Natural killer cell treated with Interleukin-12 subunit alpha and Interleukin-12 subunit beta and Interleukin-15 and Interleukin-18, amount 100 ng/mL, for 72 hours (primary cell): ENCODE measurements at places on chromosomes 6 and 20. TPM values are rescaled to one million over a fixed set of nuclear protein-coding genes. Genes with fewer than 3 reads are reported as not detected.

The IPCEF1 gene
- total RNA-seq: 29.6 TPM

DNA sequence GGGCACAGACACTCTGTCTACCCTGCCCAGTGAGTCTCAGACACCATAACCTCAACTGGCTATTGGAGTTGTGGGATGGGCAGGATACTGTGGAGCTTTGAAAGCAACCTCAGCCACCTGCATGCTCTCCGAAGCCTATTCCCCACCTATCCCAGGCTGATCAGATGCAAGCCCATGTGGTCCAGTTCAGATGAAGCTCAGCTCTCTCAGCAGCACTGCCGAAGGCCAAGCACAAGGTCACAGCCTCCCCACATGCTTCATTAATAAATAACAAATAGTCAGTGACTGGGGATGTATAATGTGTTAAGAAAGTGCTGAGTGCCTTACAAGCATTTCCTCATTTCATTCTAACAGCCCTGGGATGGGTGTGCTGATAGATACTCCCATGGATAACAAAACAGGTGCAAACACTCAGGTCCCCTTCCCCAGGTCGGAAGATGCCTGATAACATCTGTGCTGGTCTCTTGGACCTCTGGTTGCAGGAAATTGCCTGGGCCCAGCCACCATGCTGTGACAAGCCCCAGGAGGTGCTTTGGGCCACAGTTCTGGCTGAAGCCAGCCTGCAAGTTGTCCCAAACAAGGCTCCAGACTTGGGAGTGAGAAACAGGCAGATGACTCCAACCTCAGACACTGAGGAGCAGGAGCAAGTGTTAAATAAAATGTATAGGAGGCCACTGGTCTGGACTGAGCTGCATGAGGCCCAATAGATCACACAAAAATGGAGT, 3.7 kb downstream of the ACSS1 start:
- DNase-seq: no peak

The HTR1E gene
- not detected for total RNA-seq

- no peak for DNase-seq
Measured at GRCh38 chr20:10316582-10316981, 98.0 kb downstream of the SNAP25 start.

The TNNC2 gene
- not detected for total RNA-seq

DNA sequence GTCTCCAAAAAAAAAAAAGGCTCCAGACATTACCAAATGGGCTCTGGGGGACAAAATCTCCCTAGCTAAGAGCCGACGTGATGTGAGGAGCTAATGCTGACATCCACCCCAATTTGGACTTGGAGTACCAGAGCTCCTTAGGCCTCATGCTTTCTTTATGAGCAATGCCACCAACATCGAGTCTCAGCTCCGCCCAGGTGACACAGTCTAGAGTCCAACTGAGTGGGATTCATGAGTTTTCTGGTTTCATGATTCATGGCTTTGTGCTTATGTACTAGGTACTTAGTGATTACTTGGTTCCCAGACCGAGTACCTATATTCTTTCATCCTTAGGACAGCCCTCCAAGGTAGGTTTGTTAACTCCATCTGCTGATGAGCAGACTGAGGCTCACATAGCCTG, 4.4 kb downstream of the ANKRD60 start:
- DNase-seq: peak; percentile 13

GRCh38 chr20:48901326-48901725, 20.2 kb upstream of the ARFGEF2 start:
- no peak for DNase-seq

DNA sequence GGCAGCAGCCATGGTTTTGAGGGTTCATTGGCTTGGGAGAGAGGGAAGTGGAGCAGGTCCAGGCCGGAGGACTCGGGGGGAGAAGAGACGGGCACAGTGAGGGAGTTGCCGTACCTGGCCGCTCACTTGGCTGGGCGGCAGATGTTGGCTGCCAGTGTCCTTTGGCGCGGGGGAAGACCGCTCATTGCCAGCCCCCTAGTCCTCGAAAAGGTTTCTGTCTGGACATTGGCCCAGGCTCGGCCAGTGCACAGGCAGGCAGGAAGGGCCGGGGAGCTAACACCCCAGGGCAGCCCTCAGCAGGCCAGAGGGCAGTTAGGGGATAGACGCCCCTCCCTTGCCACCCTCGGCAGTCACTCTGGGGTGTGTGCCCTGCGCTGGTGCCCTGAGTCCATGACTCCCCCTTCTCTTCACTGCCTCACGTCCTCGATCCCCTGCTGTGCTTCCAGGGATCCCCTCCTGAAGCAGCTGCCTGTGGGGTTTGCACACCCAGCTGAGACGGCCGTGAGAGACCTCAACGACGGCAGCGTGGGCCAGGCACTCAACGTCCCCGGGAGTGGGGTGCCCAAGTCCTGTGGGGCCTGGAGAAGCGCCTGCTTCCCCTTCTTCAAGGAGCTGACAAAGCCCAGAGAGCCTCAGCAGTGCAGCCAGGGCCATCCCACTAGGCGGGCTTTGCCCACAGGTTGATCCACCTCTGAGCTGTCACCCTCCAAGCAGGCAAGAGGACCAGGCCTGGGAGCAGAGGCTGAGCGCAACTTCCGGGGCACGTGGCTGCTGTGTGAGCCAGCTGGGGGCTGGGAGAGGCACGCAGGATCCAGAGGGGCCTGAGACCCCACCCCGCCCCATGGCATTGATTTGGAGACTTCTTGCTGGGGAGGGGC, 20.4 kb downstream of the RBM38 start:
- no peak for DNase-seq

DNA sequence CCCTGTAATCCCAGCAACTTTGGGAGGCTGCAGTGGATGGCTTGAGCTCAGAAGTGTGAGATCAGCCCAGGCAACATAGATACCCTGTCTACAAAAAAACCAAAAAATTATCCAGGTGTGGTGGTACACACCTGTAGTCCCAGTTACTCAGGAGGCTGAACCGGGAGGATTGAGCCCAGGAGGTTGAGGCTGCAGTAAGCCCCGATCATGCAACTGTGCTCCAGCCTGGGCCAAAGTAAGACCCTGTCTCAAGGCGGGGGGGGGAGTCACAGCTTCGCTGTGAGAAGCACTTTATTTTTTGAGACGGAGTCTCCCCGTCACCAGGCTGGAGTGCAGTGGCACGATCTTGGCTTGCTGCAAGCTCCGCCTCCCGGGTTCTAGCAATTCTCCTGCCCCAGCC, 54.2 kb downstream of the EZR start:
- no peak for DNase-seq

GRCh38 chr6:55994531-55994930, 119.1 kb upstream of the BMP5 start:
- DNase-seq: no peak

DNA sequence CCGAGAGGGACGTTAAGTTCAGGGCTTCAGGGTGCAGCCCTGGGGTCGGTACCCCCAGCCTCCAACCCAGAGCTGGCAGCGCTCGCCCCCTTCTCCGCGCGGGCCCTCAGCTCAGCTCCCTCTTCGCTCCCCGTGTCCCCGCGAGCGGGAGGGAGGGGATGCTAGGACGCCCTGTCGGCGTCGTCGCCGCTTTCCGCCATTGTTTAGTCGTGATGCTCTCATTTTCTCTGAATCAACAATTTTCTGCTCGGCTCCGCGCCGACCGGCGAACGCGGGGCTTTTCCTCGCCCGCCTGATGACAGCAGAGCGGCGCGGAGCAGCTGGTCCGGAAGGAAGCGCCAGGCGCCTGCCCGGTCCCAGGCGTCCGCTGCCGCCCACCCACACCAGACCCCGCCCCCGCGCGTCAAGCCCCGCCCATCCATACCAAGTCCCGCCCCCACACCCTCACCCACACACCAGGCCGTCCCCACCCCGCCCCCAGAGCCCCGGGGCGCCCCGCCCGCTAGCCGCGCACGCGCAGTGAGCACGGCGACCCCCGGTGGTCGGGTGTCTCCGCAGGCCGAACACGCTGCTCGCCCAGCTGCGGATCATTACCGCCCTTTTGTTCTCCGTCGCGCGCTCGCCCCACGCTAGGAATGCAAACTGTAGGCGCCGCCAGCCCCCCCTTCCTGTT, 50.1 kb upstream of the SLC32A1 start:
- DNase-seq: peak; percentile 85

GRCh38 chr6:163985040-163985439, 570.5 kb downstream of the QKI start:
- DNase-seq: no peak

DNA sequence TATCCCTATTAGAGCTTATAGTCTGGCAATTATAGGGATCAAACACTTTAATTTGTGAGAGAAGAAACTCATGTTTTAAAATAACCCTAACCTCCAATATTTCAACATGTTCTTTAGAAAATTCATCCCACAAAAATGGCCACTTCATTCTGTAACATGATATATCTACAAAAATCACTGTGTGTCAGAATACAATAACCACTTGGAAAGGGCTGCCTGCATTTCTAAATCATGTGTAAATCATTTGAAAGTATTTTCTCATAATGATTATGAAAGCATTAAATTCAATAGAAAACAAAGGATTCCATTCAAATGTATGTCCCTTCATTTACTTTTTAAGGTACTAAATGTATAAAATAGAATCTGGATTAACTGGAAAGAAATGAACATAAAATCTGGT, 101.4 kb upstream of the NHSL1 start:
- DNase-seq: no peak

GRCh38 chr20:7829031-7829430, 111.2 kb downstream of the HAO1 start:
- no peak for DNase-seq

The DEFB132 gene
- total RNA-seq: not detected

GRCh38 chr6:27812805-27813492, 99.2 kb downstream of the OR2B2 start:
- no peak for DNase-seq

DNA sequence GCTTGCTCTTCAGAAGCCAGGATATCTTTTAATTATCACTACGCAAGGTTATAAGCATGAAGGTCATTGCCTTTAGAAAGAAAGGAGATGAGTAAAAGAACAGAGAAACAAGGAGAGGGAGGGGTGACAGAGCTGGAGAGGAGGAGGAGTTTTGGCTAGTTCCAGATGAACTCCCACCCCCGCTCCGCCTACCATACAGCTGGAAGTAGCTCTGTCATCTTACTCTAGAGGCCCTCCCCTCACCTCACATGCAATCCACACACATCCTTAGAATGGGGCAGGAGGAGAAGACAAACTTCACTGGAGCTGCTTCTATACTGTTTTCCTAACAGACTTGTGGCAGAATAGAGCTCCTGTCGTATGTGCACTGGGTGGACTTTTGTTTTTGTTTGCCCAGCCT, 144.7 kb downstream of the SCML4 start:
- DNase-seq: no peak

- DNase-seq: no peak
Measured at GRCh38 chr6:23951691-23952090, 174.3 kb upstream of the NRSN1 start.

The LY6G6F gene
- total RNA-seq: not detected

- DNase-seq: no peak
Measured at GRCh38 chr20:34193051-34193450, 48.2 kb upstream of the ASIP start.

The CALHM5 gene
- total RNA-seq: not detected

The ENPP3 gene
- total RNA-seq: 0.81 TPM

DNA sequence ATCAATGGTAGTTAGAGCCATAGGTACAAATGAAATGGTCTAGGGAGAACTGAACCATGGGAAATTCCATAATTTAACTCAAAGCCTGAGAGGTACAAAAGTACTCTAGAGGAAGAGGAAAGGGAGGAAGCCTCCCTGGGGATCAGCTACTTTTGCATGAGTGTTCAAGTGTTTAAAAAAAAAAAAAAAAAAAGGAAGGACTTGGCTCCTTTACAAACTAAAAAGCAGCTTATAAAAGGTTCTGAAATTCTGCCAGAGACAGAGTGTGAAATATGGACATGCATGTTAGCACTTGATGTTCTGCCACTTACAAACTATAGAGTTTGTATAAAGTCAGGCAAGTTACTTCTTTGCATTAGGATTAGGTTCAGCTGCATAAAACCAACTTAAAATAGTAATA, 290.0 kb downstream of the TBC1D7 start:
- no peak for DNase-seq

GRCh38 chr20:21237956-21238799, 65.0 kb upstream of the XRN2 start:
- DNase-seq: no peak
